CD4-positive, alpha-beta T cell treated with Interleukin-10 for 1 hour (primary cell): ENCODE measurements at places on chromosomes 13 and 19.

DNA sequence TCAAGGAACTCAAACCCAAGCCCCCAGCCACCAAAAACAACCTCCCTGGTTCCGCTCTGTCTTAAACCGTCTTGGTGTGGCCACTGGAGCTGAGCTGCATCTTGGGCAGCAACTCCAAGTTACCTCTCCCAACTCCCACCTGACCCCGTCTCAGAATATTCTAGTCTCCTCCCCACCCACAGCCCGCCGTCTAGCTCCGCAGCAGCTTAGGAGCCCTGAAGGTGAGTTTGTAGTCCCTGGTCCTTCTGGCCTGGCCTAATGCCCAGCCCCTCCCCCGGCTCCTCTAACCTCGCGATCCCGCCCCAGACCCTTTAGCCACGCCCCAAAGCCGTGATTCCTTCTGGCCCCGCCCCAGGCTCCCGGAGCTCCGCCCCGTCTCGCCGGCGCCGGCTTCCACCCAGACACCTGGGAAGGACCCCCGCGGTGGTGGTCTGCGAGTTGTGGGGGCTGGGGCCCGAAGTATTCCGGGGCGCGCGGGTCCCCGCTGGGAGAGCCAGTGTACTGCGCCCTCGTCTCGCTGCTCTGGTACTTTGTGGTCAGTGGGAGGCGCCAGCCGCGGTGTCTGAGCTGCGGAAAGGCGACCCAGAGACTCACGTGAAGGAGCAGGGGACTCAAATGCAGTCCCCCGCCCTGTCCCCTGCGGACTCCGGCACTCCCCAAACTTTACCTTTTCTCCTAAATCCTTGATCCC lies 2.5 kb upstream of the LHB start:
- DNase-seq = peak; percentile 71

DNA sequence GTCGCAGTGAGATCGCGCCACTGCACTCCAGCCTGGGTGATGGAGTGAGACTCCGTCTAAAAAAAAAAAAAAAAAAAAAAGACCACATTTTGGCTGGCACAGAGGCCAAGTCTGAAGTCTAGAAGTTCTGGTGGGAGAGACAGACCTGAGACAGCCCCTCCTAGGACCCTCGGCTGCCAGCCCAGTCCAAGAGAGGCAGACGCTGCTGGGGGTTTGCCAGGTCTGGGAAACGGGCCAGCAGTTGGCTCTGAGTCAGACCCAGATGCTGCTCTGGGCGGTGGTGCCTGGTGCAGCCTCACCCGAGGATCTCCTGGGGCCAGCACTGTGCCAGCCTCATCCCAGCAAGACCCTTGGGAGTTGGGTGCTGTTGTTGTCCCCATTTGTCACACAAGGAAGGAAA lies 5.8 kb downstream of the FCHO1 start:
- no peak for DNase-seq

DNA sequence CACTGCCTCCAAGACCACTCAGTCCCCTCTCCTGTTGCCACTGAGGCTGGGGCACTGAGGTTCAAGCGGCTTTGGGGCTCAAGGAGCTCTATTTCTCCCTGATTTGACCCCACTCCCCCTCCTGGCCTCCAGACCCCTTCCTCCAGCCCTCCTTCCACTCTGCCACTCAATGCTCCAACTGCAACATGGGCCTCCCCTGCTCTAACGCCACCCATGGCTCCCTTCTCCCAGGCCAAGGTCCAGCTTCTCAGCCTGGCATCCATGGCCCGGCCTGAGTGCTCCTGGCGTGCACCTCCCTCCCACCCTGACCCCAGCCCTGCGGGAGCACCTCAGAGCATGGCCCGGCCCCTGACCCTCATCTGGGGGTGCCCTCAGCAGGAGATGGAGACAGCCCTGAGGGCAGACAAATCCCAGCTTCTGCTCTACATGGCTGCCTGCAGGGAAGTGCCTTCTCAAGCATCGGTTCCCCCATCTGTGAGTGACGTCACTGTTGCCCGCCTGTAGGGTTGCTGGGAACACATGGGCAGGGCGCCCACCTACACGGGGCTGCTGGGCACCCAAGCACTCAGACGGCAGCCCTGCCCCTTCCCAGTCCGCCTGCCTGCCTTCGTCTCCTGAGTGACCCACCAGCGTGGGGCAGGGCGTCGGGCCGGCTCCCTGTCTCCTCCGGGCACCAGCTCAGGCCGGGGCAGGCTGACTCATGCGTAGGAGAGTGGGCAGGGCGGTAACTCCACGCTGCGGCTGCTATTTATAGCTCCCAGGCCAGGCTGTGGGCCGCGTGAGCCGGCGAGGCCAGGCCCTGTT lies 1.6 kb upstream of the DIRAS1 start:
- no peak for DNase-seq

DNA sequence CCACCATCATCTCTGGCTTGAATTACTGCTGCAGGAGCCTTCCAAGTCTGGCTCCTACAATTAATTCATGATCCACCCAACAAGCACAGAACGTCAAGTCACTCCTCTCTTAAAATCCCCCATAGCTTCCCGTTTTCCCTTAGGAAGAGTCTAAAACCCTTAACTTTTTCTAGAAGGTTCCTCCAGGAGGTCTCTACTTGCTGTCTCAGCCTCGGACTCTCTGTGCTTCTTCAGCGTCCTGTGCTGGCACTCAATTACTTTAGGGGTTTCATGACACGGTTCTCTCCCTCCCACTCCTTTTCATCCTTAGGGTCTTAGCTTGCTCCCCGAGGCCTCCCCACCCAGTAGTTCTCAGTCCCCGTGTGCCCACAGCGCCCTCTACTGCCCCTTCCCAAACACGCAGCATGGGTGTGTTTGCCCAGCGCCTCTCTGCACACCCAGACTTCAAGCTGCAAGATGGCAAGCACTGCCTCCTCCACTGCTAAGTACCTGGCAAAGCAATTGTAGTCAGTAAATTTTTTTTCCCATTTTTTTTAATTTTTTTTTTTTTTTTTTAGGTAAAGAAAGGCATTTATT lies 25.8 kb upstream of the MAP3K10 start:
- peak; percentile 70 for DNase-seq

GRCh38 chr19:17160908-17161307 lies 54.2 kb upstream of the USE1 start:
- DNase-seq = peak; percentile 21
